ENCODE measurements at places on chromosomes 4 and X.

GRCh38 chr4:83174844-83175414, 60.4 kb upstream of the PLAC8 start:
- no peak for DNase-seq

DNA sequence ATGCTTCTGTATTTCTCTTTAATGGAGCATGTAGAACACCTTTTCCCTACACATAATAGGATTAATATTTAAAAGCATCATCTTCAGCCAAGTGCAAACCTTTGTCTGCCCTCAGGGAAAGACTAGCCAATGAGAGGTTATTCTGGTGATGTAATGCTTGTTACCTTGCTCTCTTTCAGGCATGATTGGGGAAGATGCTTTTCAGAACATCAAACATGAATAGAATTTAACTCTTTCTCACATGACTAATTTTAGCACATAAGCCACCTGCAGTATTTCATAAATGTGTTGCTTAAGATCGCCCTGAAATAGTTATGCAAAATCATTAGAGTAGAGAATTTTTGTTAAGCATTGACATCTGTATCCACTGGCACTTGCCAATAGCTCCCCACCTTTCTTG, 10.7 kb upstream of the EPGN start:
- no peak for DNase-seq

- no peak for DNase-seq
Measured at GRCh38 chr4:52997132-52997416, 135.0 kb downstream of the RASL11B start.

- DNase-seq, result no peak
Measured at GRCh38 chr4:112552668-112553067, 36.7 kb upstream of the NEUROG2 start.

- no peak for DNase-seq
Measured at GRCh38 chrX:37652589-37653231, 32.9 kb upstream of the XK start.

DNA sequence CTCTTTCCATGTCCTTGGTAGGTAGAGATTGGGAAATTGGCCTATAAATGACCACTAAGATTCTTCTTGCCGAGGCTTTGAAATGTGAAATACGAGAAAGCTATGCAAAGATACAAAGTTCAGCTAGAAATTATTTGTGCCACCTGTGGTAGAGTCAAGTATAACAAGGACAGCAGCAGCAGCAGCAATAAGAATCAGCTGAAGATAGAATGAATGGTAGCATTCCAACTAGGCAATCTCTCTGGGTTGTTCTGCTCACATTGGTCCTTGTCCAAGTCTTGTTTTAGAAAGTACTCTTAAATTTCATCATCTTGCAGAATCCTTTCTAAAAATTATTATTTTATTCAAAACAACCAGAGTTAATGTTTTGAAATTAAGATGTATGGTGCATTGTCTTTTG, 67.8 kb upstream of the PCDH10 start:
- DNase-seq, result no peak

GRCh38 chr4:181051931-181052330, 1191.3 kb upstream of the TENM3 start:
- DNase-seq, result no peak

GRCh38 chr4:128868758-128869157, 59.3 kb downstream of the JADE1 start:
- no peak for DNase-seq

- DNase-seq, result no peak
Measured at GRCh38 chrX:112630187-112630586, 49.6 kb downstream of the LHFPL1 start.

DNA sequence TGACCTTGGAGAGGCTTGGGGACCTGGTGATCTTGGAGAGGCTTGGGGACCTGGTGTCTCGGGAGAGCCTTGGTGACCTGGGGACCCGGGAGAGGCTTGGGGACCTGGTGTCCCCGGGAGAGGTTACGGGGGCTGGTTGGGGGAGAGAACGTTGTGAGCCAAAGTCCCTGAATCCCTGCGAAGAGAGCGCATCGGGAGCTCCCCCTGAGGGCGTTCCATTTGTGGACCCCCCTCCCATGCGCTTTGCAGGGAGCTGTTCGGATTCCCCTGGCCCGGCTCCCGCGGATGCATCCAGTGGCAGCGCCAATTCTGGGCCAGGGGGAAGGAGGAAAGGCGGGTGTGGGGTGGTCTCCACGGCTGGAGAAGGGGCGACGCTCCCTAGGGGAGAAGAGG, 13.3 kb downstream of the SHOX start:
- DNase-seq, result no peak

DNA sequence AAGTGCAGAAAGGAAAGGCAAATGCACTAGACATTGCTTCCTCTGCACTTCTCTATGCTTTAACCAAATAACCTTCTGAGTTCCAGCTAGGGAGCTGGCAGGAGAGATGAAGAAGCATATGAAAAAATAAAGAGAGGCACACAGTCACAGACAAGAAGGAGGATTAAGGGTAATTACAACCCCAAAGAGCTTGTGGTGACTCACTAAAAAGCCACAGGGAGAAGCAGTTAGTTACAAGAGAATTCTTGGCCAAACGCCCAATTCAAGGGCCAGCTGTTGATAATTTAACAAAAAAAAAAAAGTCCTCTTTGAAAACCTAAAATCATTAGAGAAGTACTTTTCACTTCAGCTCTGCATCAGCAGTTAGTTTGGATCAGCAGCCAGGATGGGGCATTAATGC, 478.0 kb downstream of the KCNIP4 start:
- no peak for DNase-seq

- DNase-seq, result no peak
Measured at GRCh38 chrX:125894947-125895346, 271.1 kb downstream of the DCAF12L2 start.

GRCh38 chr4:181858741-181859140, 384.5 kb upstream of the TENM3 start:
- DNase-seq, result no peak

- no peak for DNase-seq
Measured at GRCh38 chr4:105909787-105910281, 14.6 kb downstream of the NPNT start.

- DNase-seq, result no peak
Measured at GRCh38 chr4:1231637-1232360, 17.1 kb downstream of the CTBP1 start.
